ENCODE measurements at places on chromosomes 6 and 20.

DNA sequence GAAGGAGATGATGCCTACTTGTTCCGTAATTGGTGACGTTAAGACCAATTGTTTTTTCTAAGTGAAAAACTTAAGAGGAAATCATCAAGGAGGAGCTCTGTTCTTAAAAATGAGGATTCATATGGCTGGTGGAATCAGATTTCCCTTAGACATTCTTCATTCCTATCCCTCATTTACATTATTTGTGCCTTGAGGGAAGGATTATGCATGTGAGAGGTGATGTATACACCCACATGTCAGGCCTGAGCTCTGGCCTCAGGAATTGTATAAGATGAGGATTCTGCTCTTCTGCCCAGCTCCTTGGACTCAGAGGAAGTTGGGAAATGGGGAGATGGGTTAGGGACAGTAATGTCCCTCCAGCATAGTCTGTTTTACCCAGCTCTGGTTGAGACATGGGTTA lies 42.3 kb downstream of the SCP2D1 start:
- H3K27ac ChIP-seq, result no peak overlapping the region
- no peak overlapping the region for H3K4me3 ChIP-seq

- DNase-seq, result peak; percentile 41
- peaks cover 58% of the 10 kb centered on the region for H3K4me1 ChIP-seq
- no peaks in the 10 kb centered on the region for H3K36me3 ChIP-seq
These were observed 2.7 kb upstream of the MICA start for GRCh38 chr6:31400467-31401289.

GRCh38 chr20:46573788-46574584 lies 23.5 kb upstream of the OCSTAMP start:
- H3K4me3 ChIP-seq, result no peak overlapping the region
- no peak for DNase-seq
- no peaks in the 10 kb centered on the region for H3K36me3 ChIP-seq
- no peaks in the 10 kb centered on the region for H3K4me1 ChIP-seq
- H3K27me3 ChIP-seq, result peaks cover 47% of the 10 kb centered on the region

- H3K27me3 ChIP-seq, result no peaks in the 10 kb centered on the region
- H3K4me3 ChIP-seq, result no peak overlapping the region
- H3K27ac ChIP-seq, result peak overlapping the region; percentile 24
- DNase-seq, result no peak
These were observed 15.7 kb upstream of the ENPP1 start for GRCh38 chr6:131792091-131792496.

GRCh38 chr20:12591949-12592470 lies 416.8 kb upstream of the SPTLC3 start:
- H3K27me3 ChIP-seq, result no peaks in the 10 kb centered on the region
- DNase-seq, result no peak
- H3K4me3 ChIP-seq, result no peak overlapping the region
- no peaks in the 10 kb centered on the region for H3K4me1 ChIP-seq

DNA sequence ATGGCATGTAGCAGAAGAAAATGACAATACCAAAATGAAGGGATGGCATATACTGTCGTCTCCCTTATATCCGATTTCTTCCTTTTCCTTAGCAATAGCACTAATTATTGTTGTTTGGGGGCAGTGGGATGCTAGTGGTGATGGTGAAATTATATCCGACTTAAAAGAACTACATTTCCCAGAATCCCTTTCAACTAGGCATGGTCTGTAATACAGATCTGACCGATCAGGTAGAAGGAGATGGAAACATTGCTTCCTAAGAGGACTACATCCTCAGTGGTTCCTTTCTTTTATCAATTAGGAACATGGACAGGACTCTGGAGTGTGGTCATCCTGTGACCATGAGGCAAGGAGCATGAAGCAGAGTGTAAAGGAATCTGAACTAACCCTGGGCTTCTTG lies 532.6 kb downstream of the CBLN4 start:
- H3K4me3 ChIP-seq, result no peak overlapping the region
- no peaks in the 10 kb centered on the region for H3K27me3 ChIP-seq
- H3K4me1 ChIP-seq, result no peaks in the 10 kb centered on the region
- no peaks in the 10 kb centered on the region for H3K36me3 ChIP-seq
- H3K27ac ChIP-seq, result no peak overlapping the region

Data from T-helper 17 cell (primary cell).